Brain (organoid and tissue), 16 donors: ENCODE measurements at places on chromosomes 13 and 19.
A peak's percentile ranks its signal among the peaks of the same experiment; 100 is the strongest.

GRCh38 chr13:23323946-23324709 lies 109.4 kb downstream of the SACS start:
- DNase-seq: peak; percentile 16

DNA sequence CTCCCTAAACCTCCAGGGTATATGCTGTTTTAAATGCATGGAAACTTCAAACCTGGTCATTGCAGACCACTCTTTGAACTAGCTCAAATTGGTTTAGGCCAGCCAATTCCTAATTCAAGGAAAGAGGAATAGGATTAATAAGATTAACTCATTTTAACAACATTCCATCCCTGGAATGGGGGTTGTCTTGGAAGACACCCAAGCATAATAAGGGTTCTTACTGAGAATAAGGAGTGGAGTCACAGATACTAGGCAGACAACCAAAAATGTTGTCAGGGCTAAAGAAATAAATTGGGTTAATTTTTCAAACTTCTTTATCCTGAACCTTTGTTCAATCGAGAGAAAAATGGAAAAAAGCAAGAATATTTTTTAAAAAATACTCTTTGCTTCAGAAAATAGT lies 186.2 kb downstream of the PCDH9 start:
- DNase-seq: no peak

GRCh38 chr19:41027273-41027967 lies 36.3 kb downstream of the CYP2B6 start:
- DNase-seq: no peak

- no peak for DNase-seq
Measured at GRCh38 chr13:41696163-41697003, 239.0 kb downstream of the RGCC start.

- DNase-seq: no peak
Measured at GRCh38 chr19:47726467-47726866, 13.2 kb downstream of the EHD2 start.

GRCh38 chr13:20185366-20186056 lies 7.2 kb downstream of the GJB2 start:
- peak; percentile 83 for DNase-seq

DNA sequence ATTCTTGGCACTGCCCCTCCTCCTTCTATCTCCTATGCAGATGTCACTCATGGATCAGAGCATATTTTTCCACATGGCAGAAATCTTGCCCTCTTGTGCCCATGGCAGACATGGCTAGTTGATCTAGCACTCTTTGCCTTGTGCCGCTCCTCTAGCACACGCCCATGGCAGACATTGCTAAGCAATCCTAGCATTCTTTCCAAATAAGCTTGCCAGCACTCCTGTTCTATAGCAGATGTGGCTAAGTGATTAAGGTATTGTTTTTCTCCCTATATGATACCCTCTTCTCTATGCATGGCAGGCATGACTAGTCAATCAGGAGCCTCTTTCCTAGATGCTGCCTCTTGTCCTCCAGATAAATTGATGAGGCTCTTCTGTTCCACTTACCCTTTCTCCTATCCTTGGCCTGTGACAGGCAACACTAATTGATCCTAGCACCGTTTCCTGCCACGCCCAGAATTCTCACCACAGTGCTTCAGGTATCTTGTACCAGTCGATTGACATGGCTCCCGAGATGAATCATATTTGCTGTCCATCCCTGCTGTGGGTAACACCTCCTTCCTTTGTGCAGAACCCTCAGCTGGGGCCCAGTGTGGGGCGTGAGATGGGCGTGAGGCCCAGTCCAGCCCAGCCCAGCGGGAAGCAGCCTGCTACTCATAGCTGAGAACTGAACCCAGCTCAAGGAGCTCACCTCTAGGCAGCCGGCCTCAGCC lies 26.9 kb downstream of the TMED1 start:
- DNase-seq: no peak

- no peak for DNase-seq
Measured at GRCh38 chr13:78430166-78430791, 173.1 kb downstream of the POU4F1 start.

DNA sequence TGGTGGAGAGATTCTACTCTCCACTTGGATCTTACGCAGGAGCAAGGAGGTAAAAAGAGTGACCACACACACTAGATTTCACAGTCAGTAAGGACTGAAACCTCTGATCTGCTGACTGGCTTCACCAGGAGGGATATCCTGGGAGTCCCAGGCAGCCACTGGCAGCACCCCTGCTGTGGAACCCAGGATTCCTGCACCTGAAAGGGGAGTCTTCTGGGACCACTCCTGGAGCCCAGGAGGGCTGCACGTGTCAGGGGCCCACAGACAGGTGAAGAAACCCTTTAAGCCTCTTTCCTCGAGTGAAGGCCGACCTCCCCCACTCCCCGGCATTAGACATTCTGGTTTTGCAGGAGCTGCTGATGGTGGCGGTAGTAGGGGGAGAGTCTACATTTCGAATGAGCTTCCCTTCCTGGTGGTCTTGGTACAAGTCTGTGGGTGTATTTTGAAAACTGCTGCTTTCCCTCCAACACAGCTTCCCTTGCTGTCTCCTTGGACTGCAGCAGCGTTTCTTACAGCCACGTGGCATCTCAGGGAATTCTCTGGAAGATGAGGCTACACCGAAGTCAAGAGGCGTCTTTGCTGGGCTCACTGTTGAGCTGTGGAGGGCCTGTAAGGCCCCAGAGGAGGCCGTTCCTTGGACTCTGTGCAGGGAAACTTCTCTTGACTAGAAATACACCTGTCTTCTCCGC lies 62.6 kb downstream of the ALOX5AP start:
- no peak for DNase-seq

DNA sequence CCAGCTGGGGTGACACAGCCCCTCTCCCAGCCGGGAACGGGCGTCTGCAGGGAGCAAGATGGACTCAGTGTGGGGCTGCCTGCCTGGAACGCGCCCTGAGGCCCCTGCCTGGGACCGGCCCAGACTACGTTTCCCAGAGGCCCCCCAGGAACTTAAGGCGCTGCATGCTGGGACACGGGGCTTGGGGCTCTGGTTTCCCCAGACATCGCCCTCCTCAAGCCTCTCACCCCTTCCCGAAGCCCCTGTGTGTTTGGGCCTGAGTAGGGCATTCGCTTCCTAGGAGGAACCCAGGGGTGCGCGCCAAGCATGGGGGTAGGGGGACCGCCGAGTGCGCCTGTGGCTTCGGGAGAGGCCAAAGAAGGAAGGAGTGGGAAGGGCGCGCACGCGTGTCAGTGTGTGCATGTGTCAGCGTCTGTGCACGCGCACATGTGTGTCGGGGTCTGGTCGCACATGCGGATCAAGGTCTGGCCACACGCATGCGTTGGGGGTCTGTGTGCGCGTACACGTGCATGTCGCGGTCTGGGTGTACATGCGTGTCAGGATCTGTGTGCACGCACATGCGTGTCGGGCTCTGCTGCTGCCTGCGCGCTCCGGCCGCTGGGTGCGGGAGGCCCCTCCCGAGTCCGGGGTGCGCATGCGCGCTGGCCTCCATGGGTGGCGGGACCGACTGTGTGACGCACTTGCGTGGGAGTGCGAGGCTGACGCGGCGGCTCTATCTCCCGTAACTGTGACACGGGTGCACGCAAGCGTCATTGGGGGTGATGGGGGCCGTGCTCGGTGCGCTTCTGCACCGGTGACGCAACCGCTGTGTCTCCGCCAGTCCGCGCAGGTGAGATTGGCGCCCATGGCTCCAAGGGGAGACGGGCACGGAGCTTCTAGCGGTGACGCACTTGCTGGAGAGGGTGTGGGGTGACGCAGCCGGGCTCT lies 16.2 kb downstream of the ZNF331 start:
- DNase-seq: peak; percentile 95

DNA sequence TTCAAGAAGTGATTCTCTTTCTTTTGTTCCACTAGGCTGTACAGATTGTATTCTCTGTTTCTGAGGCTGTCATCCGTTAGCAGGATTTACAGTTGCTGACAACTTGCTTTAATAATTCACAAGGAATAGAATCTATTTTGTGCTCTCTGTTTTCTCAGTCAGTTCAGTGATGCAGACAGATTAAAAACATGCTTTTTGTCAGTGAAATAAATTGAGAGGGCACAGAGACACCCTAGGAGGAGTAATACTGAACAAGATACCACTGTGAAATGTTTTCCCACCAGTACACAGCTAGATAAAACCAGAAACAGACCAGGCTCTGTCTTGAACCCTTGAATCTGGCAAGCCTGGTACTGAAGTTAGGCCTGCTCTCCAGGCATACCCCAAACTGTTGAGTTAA lies 58.7 kb downstream of the LACC1 start:
- no peak for DNase-seq

DNA sequence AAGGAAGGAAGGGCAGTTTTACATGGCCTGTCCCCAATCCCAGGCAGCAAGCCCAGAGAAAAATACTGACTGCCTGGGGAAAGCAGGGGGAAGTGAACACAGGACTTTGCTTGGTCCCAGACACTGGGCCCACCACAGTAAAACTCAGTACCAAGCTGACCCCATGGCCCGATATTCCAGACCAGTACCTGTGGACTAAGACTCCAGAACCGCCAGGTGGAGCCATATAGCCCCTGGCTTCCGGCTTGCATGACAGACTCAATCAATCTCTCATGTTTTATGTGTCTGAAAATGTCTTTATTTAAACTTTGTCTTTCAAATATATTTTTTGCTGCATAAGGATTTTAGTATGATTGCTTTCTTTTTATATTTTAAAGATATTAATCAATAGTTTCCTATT lies 767.9 kb upstream of the SLITRK6 start:
- no peak for DNase-seq

- DNase-seq: peak; percentile 54
Measured at GRCh38 chr13:112103260-112103838, 36.4 kb downstream of the SOX1 start.
